ENCODE measurements at places on chromosomes 6 and 20.

GRCh38 chr6:132567566-132567965, 2.6 kb upstream of the TAAR6 start:
- no peak for DNase-seq

DNA sequence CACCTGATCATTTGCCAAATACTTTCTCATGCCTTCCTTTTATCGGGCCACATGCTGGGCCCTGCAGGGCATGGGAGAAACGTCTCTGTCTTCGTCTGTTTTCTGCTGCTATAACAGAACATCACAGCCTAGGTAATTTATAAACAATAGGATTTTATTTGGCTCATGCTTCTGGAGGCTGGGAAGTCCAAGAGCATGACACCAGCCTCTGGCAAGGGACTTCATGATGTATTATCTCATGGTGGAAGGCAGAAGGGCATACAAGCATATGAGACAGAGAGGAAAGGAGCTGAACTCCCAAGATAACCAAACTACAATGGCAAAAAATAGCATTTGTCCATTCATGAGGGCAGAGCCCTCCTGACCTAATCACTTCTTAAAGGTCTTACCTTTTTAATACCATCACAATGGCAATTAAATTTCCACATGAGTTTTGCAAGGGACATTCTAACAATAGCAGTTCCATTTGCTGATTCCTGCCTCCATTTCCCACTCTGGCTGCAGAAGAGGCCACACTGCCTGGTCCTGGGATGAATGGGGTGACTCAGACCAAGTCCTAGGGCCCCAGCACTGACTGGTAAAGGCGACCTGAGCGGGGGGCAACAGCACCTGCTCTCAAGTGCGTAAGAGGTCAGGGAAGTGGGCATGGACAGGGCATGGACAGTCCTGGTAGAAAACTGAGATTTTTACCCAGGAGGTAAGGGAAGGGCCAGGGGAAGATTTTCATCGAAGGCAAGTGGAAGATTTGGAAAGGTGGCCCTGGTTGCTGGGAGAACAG, 5.1 kb upstream of the ZBP1 start:
- no peak for DNase-seq

DNA sequence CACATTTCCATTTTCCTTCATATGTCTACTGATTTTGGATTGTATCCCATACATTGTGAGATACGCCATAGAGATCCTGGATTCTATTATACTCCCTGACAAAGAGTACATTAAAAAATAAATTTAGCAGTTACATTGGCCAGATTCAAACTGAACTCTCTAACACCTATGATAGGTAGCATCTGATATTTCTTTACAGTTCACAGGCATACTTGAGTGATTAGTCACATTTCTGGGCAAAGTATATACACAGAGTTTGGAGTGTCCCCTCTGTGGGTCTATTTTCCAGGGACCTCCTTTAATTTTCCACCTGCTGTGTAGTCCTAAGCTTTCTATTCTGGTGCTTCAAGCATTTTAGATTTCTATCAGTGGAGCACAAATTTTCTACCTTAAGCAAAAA, 96.4 kb downstream of the TBC1D32 start:
- no peak for DNase-seq

DNA sequence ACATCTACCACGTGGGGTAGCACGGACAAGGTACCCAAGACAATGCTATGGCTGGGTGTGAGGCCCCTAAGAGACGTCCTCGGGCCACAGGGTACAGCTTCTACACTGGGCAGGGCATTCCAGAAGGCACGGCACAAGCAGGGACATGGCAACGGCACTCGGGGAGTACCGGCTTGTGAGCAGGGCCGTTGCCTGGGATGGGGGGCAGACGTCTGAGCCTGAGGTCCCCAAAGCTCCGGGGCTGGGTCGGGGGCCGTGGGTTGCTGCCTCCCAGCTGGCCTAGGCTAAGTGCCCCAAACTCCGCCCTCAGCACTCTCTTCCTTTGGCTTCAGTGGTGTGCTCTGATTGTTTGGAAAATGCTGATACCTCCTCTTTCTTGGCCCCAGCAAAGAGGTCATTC, 110.6 kb downstream of the SULF2 start:
- no peak for DNase-seq

DNA sequence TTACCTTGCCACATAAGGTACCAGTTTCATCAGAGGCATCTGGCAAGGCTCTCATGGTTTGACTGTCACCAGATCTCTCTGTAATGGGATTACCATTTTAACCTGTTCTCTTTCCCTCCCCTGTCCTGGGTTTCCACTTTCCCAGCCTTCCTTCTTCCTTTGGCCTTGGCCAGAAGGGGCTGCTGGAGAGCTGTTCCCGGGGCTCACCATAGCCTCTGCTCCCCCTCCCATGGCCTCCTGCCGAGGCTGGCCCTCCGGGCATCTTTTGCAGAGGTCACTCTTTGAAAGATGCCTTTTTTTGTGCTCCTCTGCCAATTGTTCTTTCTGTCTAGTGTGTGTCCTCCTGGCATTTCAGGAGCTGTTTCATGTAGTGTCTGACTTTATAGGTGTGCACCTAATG, 100.7 kb upstream of the SCP2D1 start:
- no peak for DNase-seq

DNA sequence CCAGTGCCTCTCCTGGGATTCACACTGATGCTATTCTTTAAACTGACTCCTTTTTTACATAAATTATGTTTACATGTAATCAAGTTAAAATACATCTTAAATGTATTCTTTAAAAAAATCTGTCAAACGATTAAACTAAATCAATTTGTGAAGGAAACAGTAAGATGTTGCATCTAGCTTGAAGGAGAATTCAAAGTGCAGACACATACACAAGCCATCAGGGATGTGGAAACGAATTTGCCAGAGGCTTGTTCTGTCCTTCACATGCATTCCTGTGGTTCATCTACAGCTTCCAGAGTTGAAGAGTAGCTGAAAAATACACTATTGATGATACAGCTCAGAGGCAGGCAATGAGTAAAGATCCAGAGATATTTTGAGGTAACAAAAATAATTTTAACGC, 7.3 kb upstream of the BPIFB3 start:
- no peak for DNase-seq
